Activated CD8-positive, alpha-beta T cell treated with anti-CD3 and anti-CD28 coated beads for 36 hours (primary cell): ENCODE measurements at places on chromosomes 2 and 18. TPM values are rescaled to one million over a fixed set of nuclear protein-coding genes. Genes with fewer than 3 reads are reported as not detected.

MYL12B gene
- 243 TPM for total RNA-seq

- H3K4me3 ChIP-seq, result no peak overlapping the region
- H3K27ac ChIP-seq, result no peak overlapping the region
- no peaks in the 10 kb centered on the region for H3K36me3 ChIP-seq
Observed at GRCh38 chr18:45004546-45005080, 323.9 kb downstream of the SETBP1 start.

DNA sequence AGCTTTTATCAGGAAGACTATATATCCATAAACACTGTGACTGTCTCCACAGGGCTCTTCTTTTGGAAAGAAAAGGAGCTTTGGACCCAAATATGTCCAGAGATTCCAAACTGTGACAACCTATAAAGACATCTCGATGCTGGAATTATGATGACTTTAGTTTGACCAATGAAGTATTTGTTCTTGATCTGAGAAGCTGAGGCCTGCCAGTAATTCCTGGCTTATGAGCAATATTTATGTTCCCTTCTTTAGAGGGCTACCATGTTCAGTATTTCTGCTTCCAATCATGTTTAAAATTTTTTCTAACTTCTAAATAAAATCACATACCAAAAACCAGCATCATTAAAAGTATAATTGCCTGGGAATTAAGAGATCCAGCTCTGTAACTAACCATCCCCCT, 41.1 kb downstream of the FEZ2 start:
- H3K36me3 ChIP-seq, result peaks cover 28% of the 10 kb centered on the region
- no peak for DNase-seq
- H3K27me3 ChIP-seq, result no peaks in the 10 kb centered on the region
- no peaks in the 10 kb centered on the region for H3K4me1 ChIP-seq
- H3K4me3 ChIP-seq, result no peak overlapping the region
- no peak overlapping the region for H3K27ac ChIP-seq

- H3K27me3 ChIP-seq, result no peaks in the 10 kb centered on the region
- H3K4me3 ChIP-seq, result no peak overlapping the region
- H3K36me3 ChIP-seq, result no peaks in the 10 kb centered on the region
- H3K27ac ChIP-seq, result no peak overlapping the region
Observed at GRCh38 chr2:237617587-237617982, 9.8 kb upstream of the LRRFIP1 start.
